ENCODE measurements at places on chromosomes 13 and 19.
A peak's percentile ranks its signal among the peaks of the same experiment; 100 is the strongest.

DNA sequence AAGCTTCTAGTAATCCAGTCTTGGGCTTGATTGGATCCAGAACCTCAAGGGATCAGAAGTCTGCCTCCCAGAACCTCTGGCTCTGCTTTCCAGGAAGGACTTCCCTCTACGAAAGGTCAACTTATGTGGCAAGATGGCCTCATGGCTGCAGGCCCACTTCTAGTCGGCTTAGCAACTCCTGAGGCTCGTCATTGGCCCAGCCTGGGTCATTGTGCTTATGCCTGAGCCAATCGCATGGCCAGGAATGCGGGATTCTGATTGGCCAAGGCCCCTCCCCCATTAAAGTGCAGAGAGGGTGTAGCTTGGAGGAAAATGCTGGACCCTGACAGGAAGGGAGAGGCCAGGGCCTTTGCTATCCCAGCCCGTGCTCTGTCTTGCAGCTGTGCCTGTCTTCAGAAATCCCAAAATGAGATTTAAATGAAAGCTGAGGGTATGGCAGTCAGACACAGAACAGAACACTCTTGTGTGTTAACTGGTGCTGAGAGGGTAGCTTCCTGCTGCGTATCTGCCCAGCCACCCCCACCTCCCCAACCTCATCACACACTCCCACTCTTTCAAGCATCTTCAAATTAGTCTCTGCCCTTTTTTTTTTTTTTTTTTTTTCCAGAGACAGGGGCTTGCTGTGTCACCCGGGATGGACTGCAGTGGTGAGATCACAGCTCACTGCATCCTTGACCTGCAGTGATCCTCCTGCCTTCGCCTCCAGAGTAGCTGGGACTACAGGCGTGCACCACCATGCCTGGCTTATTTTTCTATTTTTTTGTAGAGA, 5.5 kb upstream of the CCNE1 start:
- DNase-seq: no peak

GRCh38 chr19:41606215-41606837, 20.5 kb downstream of the CEACAM4 start:
- DNase-seq: no peak

DNA sequence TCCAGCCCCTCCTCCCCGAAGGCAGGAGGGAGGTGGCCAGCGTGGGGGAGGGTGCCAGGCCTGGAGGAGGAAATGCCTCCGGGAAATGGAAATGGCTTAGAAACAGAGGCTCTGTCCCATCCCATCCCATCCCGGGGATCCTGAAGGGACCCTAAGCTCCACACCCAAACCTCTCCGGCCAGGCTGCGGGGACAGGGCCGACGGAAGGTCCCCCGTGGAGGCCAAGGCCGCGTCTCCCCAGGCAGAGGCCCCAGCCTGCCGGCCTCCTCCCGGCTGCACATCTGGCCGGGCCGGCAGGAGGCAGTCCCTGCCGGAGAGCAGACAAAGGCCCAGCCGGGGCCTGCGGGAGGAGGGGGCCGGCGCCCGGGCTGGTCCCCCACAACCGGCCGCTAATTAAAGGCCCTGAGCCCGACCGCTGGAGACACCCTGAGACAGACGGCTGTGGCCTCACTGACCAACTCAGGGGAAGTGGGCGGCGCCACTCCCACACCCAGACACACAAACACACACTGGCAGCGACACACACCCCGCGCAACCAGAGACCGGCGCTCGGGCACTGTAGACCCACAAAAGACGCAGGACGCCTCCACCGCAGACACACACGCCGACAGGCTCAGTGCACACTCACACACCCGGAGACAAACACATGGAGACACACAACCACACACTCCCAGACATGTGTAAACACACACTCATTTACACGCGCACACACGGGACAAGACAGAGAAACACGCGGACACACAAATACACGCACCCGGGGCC, 1.1 kb downstream of the ADAMTS10 start:
- no peak for DNase-seq

- DNase-seq: no peak
Observed at GRCh38 chr13:30744056-30744680, 8.8 kb downstream of the ALOX5AP start.

- DNase-seq: no peak
Observed at GRCh38 chr19:38975861-38976271, 324 bp upstream of the FBXO17 start.

DNA sequence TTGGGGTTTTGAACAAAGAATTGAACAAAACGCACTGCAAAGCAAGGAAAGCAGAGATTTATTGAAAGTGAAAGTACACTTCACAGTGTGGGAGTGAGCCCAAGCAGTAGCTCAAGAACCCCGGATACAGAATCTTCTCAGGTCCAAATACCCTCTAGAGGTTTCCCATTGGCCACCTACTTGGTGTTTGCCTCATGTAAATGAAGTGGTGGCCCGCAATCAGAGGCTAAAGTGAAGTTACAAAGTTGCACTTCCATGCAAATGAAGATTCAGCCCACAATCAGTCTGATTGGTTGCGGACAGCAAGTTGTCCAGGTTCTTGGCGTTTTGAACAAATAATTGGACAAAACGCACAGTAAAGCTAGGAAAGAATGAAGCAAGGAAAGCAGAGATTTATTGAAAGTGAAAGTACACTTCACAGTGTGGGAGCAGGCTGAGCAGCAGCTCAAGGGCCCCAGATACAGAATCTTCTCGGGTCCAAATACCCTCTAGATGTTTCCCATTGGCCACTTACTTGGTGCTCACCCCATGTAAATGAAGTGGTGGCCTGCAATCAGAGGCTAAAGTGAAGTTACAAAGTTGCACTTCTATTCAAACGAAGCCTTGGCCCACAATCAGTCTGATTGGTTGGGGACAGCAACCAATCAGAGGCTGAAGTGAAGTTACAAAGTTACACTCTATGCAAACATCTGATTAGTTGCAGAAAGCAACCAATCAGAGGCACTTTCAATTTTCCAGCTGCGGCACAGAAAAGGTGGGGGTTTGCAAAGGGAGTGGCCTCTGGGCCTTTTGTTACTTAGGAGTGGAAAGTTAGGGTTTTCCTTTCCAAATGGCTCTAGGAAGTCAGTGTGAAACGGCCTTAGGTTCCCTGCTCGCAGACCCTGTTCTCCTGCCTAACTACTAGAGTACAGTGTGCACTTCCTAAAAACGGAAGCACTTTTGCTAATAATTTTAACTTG, 4.8 kb upstream of the TM9SF2 start:
- DNase-seq: peak; percentile 55

- peak; percentile 89 for DNase-seq
Observed at GRCh38 chr13:44237276-44237767, 136.3 kb upstream of the SERP2 start.

DNA sequence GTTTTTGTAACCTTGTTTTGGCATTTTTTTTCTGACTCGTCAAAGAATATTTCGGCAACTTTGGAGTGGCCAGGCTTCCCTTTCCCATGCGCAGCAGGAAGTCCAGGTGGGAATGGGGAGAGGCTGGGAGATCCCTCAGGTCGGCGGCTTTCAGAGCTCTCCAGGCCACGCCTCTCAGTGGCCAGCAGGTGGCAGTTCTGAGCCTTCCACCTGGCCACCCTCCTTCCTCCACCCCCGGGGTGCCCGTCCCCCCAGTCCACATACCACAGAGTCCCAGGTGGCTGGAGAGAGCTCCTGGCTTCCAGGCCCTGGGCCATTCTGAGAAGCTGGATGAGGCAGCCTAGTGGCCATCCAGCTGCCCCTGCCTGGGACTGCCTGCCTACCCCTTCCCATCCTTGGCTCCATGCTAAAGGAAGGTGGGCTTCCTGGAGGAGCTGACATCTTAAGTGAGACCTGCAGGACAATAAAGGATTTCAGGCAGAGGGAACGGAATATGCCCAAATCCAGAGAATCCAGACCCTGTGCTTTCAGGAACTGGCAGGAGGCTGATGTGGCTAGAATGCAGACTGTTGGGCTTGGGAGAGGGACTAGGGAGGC, 46.3 kb downstream of the CCNE1 start:
- DNase-seq: no peak

- no peak for DNase-seq
Observed at GRCh38 chr13:52141299-52141698, 12.4 kb upstream of the NEK5 start.

DNA sequence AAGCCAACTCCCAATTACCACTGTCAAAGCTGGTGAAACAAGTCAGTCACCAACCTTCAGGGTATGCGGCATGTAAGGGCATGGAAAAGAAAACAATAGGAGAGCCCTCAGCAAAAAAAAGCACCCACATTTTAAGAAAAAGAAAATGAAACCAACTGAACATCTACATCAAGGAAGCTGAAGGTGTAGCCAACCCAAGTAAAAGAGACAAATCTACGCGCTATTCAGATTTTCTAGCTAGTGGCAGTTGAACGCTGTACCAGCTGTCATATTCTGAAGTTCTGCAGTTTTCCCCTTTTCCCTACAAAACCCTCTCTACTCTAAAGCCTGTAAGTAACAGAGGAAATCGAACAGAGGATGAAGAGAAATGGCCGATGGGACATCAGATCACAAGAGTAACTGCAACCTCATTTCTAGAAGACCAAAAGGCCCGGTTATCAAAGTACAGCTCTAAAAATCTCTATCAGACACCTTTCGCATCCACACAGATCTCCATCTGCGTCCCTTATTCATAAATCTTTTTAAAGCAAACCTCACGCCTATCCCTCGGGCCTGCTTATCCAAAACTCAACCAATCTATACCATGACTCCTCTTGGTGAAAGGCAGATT, 1.4 kb downstream of the MYCBP2 start:
- DNase-seq: no peak

DNA sequence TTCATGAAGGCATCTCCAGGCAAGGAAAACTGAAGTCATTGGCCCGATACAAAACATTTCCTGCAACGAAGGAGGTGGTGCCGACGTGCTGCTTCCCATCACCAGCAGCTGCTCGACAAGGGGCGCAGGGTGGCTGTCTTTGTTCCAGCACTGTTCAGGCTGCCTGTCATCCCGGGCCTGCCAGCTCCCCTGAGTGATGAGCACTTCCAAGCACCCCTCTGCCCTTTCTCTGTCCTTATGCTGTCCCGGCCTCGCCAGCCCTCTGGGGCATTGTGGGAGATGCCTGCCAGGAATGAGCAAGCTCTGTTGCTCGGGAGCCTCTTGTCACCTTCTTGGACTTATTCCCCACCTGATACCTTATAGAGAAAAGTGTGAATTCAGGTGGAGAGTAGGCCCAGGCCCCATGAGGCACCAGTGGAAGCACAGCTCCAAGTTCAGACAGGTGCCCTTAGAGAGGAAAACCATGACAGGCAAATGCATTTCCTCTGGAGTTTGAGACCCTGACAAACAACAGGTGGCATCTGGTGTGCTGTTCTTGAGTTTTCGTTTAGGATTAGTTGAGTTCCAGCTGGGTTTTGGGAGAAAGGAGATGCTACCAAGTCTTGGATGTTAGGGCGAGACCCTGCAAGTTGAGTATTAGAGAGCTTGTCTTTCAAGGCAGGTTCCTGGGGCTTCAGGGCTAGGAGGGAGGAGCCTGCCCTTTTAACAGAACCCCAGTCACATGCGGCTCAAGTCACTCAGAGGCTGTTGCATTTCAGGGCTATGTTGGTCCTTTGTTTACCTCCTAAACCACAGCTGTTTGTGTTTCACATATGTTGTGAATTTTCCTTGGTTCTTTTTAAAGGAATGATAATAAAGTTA, 21.4 kb downstream of the BBC3 start:
- no peak for DNase-seq

DNA sequence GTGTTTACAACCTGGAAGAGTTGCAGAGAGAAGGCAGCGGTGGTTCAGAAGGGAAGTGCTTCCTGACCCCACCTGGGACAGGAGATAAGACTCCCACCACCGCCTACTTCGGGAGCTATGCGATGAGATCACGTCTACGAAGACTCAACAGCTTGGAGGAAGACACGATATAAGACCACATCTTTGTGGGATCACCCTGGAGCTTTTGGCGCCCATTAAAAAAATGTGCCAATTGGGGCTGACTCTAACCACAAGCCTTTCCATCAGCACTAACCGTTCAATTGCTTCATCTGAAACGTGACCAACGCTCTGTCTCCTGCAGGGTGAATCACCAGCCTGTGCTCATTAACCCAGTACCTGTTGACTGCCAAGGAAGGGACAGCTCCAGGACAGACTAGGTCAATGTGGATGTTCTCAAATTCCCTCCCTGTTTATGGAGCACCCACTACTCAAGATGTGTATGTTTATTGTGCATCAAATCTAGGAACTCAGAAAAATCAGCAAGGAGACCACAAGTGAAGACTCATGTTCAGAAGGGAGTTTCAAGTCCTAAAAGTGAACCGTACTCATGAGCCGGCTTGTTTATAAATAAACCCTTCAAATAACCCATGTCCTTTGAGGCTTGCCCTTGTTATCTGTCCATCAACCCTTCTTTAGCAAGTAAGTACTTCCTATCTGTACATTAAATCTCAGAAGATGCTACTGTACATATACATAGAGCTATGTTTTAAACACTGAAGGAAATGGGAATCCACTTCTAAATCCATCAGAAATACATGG, 67.5 kb downstream of the LATS2 start:
- DNase-seq: peak; percentile 88

- DNase-seq: no peak
Observed at GRCh38 chr19:15015946-15016542, 33.2 kb upstream of the CASP14 start.

GRCh38 chr19:49019242-49019932, 2.5 kb upstream of the LHB start:
- no peak for DNase-seq

DNA sequence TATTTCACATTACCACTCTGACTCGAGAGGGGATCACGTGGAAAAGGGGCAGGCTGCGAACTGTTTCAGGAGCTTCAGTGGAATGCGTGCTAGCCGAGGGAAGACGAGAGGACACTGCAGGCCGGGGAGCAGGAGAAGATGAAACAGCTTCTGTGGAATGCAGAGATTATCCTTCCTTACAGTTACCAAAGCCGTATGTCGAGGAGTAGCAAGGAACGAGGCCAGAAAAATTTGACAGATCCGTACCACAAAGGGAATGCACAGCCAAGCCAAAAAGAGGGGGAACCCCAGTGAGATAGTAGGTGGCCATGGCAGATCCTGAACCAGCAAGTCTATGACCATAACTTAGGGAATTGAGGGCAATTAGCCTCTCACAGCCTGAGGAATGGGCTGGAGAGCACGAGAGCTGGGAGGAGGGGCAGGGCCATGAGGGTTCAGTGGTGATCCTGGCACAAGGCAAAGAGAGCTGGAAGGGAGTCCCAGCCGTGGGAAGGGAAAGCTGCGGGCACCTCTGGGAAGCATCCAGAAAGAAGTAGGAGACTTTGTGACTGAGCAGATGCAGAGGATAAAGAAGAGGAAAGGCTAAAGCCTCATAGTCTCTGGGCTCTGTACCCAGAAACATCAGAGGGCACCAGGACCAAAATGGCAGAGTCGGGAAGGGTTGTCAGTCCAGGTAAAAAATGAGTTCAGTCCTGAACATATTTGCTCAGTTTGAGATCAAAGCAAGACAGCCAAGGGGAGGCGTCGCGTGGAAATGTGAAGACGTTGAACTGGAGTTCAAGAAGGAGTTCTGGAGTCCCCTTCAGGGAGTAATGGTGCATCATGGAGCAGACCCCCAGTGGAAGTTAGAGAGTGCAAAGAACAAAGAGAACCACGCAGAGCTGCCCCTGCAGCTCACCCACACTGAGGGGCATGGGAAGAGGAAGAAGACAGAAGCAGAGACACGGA, 5.1 kb downstream of the COL4A1 start:
- DNase-seq: no peak

DNA sequence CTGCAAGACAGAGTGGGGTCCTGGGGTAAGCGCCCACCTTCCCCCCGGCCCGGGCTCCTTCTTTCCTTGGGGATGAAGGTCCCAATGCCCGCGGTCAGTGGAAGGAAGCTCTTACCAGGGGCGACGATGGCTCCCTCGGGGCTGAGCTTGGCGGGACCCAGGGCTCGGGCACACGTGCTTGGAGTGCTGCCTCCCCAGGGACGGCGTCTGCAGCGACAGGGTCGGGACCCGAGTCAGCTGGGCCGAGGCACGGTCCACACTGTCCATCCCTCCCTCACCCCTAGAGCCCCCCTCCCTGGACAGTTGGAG, 3.5 kb downstream of the JSRP1 start:
- no peak for DNase-seq
